ENCODE measurements at places on chromosomes 16 and 17. TPM values are rescaled to one million over a fixed set of nuclear protein-coding genes. Genes with fewer than 3 reads are reported as not detected.
A peak's percentile ranks its signal among the peaks of the same experiment; 100 is the strongest.

DNA sequence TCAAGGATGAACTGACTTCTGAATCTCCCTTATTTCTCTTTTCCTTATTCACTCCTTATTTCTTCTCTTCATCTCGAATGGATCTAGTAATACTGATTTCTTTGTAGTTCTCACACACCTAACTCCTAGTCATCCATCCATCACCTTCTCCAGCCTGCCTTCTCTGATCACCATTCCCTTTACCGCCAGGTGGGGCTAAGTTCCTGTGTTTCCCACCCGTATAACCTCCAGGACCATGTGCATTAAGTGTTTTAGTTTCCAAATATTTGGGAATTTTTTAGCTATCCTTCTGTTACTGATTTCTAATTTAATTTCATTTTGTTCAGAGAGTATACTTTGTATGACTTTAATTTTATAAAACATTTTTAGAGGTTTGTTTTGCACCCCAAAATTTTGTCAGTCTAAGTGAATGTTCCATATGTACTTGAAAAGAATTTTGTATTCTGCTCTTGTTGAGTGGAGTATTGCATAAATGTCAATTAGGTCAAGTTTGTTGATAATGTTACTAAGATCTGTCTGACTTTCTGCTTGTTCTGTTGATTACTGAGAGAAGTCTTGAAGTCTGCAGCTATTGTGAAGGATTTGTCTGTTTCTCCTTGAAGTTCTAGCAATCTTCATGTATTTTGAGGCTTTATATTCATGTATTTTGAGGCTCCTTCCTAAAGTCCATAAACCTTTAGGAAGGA lies 8.8 kb downstream of the BPTF start:
- DNase-seq = peak; percentile 1

Gene HP
- total RNA-seq = not detected

Gene TBX2
- 8.5 TPM for total RNA-seq

DNA sequence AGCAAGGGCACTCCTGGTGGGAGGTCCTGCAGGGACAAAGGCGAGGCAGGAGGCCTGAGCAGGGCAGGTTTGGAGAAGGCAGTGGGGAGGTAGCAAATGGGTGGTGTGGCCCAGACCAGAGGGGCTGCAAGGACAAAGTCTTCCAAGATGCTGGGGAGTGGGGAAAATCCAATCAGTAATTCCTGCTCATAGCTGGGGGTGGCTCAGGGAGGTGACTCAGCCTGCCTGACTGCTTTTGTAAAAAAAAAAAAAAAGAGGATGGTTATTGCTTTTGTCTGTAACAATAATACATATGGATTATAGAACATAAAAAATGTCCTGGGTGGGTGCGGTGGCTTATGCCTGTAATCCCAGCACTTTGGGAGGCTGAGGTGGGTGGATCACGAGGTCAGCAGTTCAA lies 5.2 kb downstream of the IL34 start:
- no peak for DNase-seq

GRCh38 chr16:67393111-67393787 lies at the start of gene TPPP3:
TSS of gene TPPP3 (minus strand) at chr16:67393498. CDS start at chr16:67391111, 2,387 bp downstream.
- no peak for DNase-seq

- peak; percentile 38 for DNase-seq
These were observed 162.4 kb upstream of the FAM20A start for GRCh38 chr17:68763562-68763961.

DNA sequence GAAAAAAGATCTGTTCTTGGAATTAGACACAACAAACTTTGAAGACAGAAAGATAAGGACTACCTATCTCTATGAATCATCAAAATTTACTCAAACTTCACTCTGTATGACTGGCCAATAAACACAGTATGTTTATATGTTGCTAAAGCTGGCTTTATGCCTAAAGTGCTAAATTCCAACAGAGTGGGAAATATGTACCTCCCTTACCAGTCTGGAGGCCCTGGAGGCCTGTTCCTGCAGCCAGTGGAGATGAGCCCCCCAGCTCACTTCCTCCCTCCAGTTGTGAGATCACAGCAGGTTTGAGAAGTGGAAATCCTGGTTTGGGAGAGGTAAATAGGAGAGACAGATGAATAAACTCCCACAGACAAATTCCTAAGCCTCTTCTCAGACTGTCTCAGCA lies 9.0 kb downstream of the ZNF23 start:
- DNase-seq = no peak

DNA sequence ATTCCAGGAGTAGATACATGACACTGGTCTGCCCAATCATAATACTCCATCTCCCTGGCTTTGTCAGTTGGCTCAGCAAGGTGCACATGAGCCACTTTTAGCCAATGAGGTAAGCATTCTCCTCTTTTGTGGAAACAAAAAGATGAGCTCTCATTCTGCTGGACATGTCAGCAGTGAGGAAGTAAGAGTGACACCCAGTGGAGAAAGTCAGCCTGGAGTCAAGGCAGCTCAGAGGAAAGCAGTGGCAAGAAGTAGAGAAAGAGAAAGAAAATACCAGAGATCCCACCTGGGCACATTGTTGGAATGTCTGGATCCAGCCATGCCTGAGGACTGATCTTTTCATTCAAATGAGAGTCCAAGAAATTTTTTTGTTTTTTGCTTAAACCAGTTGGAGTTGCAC lies 496.9 kb upstream of the C16orf82 start:
- DNase-seq = peak; percentile 2

DNA sequence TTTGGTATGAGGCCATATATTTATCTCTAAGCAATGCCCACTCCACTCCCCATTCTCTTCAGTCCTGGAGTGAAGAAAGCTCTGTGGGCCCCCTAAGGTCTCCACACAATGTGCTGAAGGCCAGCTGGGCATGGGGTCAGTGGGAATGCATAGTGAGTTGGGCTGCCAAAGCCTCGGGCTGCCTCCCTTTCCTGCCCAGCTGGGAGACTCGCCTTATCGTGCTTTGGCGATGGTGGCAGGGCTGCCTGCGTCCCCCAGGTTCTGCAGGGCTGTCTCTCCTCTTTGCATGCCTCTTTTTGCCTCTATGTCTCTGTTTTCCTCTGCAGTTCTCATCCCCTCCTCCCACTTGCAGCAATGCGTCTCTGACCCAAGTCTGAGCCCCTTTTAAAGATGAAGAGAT lies 116.5 kb downstream of the CYLD start:
- no peak for DNase-seq

DNA sequence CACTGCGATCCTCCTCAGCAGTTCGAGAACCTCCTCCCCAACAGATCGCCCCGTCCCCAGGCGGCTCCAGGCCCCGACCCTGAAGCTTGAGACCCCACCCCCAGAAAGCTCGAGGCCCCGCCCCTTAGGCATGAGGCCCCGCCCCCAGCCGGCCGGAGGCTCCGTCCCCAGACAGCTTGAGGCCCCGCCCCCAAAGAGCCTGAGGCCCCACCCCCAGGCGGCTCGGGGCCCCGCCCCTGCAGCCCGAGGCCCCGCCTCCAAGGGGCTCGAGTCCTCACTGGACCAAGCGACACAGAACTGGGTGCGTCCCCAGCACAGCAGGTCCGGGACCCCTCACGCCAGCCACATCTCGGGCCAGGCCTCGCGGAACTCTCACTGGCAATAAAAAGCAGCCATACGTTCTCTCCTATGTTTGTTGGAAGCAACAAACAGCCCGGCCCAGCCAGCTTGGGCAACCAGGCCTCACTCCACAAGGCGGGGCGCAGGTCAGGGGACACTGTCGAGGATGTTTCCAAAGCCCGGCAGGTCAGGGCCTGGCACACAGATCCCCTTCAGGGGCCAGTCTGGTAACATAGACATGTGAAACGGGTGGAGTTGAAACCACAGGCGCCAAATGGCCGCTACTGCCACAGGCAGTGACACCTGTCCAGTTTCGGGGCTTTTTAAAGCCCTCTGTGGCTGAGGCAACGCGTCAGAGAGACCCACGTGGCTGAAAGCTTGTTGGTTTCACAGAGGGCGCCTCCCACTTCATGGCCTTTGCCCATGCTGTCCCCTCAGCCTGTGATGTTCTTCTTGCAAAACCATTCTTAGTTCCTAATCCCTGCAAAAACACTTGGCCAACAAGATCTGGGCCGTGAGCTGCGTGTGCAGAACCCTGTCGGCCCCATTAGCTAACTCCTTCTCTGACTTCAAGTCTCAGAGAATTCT lies 224.2 kb downstream of the PARN start:
- DNase-seq = peak; percentile 16

- no peak for DNase-seq
These were observed 846 bp downstream of the ITGB3 start for GRCh38 chr17:47254403-47254943.

DNA sequence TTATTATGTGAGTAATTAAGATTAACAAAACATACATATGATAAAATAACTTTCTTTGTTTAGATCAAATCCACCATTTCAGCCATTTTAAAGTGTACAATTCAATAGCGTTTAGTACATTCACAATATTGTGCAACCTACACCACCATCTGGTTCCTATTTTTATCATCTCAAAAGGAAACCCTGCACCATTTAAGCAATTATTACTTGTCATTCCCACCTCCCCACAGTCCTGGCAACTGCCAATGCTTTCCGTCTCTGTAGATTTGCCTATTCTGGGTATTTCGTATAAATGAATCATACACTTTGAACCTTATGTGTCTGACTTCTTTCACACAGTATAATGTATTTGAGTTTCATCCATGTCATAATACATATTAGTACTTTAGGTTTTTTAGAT lies 162.5 kb upstream of the CNTNAP4 start:
- DNase-seq = no peak

Gene TBC1D26
- not detected for total RNA-seq

Gene CRHR1
- total RNA-seq = not detected

DNA sequence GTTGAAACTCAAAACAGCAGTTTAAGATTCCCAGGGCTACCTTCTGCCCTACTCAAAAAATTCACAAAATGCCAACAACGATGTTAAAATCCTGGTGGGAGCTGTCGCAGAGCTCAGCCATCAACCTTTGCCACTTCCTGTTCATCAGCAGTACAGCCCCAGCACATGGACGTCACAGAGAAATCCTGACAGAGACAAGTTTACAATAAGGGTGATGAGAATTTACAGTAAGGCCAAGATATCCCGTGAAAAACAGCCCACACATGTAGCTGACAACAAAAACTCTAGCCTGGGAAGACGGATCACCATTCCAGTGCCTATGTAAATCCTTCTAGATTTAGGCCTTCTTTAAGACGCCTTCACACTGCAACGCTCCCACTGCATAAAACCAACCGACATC lies 18.8 kb downstream of the USP22 start:
- DNase-seq = no peak

GRCh38 chr16:912322-912683 lies 58.5 kb downstream of the LMF1 start:
- DNase-seq = no peak

GRCh38 chr17:63956296-63956920 lies 16.3 kb downstream of the SCN4A start:
- no peak for DNase-seq

DNA sequence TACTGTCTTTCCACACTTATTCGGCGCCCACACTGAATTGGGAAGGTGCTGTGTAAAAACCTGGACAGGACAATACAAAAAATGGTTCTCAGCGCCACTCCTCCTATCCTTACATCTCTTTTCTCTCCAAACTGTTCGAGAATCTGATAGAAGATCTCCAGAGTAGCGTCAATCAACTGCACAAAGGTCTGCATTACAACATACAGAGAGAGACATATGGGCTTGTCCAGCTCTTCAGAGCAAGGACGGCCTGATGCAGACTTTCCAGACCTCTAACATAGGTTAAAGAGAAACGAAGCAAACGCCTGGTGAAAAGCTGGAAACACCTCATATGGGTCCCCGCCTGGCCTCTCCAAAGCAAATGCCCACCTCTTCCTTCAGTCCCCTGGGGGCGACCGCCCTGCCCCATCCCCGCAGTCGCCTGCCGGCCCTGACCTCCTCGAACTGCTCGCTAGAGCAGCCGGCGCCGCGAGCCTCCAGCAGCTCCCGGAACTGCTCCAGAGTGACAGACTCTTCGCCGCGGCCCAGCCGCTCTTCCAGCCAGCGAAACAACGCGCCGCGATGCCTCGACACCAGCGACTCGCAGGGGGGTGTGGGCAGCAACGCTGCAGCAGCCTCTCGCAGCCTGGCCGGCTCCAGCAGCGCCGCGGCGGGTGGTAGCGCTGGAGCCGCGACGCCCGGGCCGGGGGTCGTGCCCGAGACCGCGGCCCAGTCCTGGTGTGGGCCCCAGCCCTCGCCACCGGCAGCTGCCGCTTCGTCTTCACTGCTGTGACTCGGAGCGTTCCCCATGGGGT lies 526 bp downstream of the ZZEF1 start:
- no peak for DNase-seq

Gene KRTAP4-9
- not detected for total RNA-seq

Gene HSD17B1
- total RNA-seq = 0.86 TPM

Gene TP53TG3
- total RNA-seq = not detected

- DNase-seq = peak; percentile 59
These were observed 119.8 kb downstream of the PRKCA start for GRCh38 chr17:66422186-66422585.

DNA sequence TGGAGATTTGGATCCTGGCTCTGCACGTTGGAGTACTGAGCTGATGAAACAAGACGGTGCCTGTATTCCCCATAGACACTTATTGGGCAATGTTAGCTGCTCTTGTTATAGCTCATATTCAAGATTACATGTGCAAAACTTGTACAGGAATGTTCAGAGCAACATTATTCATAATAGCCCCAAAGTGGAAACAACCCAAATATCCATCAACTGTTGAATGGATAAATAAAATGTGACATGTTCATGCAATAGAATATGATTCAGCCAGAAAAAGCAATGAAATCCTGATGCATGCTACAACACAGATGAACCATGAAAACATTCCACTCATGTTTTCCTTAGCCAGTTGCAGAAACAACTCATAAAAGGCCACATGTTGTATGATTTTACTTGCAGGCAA lies 5.7 kb upstream of the SDR42E1 start:
- DNase-seq = no peak

Gene ANKRD11
- total RNA-seq = 92.6 TPM

Gene C17orf50
- total RNA-seq = not detected

- DNase-seq = peak; percentile 87
These were observed 1.2 kb downstream of the DUSP14 start for GRCh38 chr17:37490638-37491614.

Gene PITPNM3
- 7.1 TPM for total RNA-seq

DNA sequence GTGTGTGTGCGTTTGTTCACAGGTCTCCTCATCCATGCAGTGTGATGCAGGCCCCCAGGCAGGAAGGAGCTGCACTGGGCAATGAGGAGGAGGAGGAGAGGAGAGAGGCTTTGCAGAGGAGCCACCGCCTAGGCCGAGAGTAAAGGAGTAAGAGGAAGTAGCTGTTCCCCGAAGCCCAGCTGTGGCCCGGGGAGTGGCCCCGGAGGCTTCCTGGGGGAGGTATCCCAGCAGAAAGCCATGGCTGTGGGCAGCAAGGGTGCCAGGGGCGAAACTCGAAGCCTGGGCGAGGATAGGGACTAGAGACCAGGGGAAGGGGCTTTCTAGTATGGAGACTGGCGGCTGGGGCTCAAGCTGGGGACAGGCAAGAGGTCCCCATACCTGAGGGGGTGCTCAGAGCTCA lies 12.2 kb downstream of the C16orf95 start:
- no peak for DNase-seq

- DNase-seq = no peak
These were observed 1.8 kb downstream of the MARVELD3 start for GRCh38 chr16:71627731-71628181.

DNA sequence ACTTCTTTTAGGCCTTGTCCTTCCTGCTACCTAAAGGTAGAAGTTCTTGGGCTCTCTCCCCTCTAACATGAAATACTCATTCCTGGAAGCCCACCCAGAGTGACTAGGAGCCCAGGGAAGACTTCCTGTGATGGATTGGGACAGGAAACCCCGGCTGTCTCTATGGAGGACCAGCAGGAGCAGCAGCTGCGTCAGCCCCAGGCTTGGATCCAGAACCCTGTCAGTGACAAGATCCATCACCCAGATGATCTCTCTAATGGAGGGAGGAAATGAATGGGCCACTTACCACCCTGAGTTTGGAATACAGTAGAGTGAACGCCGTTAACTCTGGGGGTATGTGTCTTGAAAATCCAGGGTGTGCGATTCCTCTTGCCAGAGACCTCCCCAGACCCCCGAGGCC lies 195.7 kb upstream of the WSCD1 start:
- DNase-seq = no peak

Data from PC-3 (cell line).